ENCODE measurements at places on chromosomes 16 and 17.
A peak's percentile ranks its signal among the peaks of the same experiment; 100 is the strongest.

- no peak for DNase-seq
These were observed 82.6 kb downstream of the HIC1 start for GRCh38 chr17:2137342-2138098.

GRCh38 chr17:61436273-61436672 is 15.9 kb upstream of the TBX4 start:
- DNase-seq: no peak

- DNase-seq: no peak
These were observed 50.8 kb downstream of the TOM1L2 start for GRCh38 chr17:17921192-17922069.

- no peak for DNase-seq
These were observed 8.1 kb downstream of the TMEM97 start for GRCh38 chr17:28327031-28327607.

DNA sequence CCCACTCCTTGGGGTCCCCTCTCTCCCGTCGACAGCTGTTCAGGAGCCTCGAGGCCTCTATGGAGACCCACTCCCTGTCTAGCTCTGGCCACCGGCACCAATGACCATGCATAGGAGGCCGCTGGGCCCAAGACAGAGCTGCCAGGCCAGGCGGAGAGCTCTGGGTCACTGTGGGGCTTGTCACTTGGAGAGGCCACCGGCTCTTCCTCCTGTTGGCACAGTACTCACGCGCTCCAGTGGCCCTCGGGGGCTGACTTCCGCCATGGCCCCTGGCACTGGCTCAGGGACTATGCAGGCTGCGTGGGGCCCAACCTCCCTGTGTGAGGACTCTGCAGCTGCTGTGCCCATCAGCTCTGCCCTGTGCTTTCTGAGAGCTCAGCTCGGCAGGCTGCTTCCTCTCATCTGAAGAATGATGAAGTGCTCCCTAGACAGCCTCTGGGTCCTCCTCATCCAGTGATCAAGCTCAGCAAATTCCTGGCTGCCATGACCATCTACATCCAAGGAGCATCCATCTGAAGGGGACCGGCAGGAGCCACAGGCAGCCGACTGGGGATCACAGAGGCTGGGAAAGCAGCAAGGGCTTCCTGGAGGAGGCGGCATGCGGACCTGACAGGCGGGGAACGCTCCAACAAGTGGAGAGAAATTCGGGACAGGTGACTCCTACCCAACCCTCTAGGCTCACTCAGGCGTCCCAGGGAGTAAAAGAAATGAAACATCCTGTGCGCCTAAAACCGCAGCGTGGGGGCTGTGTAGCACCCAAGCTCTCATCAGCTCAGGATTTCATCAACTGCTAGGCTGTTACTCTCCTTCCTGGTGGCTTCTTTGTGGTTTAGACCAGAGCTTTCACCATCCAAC is 16.8 kb downstream of the GALNS start:
- no peak for DNase-seq

DNA sequence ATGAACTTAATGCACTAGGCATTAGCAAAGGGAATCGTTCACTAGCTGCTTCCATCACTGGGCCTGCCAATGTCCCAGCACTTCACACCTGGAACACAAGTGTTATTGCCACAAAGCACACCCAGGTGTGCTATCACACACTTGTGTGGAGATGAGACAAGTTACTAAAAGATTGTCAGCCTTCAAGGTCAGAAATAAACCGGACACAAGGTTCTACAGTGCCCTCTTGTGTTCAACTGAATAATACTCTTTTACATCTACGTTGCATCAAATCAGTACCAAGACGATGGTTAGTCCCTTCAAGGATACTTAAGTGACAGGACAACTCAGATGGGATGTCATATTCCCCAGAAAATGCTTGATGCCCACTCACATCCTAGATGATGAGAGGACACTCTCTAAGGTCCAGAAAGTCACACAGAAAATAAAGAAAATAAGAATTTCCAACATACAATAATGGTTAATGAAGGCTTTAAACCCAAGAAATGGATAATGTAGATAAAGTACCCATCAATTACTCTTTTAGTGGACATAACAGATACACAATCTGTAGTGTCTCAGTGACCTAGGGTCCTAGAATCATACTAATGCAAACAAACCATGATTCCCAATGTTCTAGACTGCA is 16.4 kb upstream of the GLG1 start:
- DNase-seq: no peak

DNA sequence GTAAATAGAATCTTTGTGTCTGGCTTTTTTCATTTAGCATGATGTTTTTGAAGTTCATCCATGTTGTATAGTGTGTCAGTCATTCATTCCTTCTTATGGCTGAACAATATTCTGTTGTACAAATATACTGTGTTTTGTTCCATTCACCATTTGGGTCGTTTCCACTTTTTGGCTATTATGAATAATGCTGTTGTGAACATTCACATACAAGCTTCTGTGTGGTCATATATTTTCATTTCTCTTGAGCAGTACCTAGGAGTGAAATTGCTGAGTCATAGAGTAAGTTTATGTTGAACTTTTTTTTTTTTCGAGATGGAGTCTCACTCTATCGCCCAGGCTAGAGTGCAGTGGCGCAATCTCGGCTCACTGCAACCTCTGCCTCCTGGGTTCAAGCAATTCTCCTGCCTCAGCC is 32.3 kb upstream of the TAOK1 start:
- no peak for DNase-seq

GRCh38 chr17:76480632-76481031 is 13.2 kb downstream of the AANAT start:
- DNase-seq: no peak

- DNase-seq: no peak
These were observed 73.6 kb upstream of the SMIM36 start for GRCh38 chr17:55584861-55585260.

DNA sequence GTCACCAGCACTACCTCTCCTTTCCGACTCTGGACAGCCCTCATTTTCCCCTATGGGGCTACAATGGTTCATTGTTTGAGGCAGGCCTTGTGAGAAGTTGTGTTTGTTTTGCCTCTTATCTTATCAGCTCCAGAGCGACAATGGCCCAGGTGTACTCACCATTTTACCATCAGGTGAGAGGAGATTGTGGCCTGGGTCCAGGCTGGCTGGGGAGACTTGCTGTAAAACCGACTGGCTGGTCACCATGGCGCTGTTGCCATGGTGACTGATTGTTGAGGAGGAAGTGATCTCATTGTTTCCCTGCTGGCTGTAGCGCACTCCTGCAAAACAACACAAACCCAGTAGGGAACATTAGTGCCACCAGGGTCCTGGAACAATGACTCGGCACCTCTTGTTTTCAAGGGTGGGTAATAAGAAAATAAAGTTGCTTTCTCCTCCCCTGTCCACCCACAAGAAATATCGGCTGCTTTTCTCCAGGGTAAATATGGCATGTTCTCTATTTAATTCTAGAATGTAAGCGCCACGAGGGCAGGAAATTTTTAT is 34.4 kb downstream of the HNF1B start:
- no peak for DNase-seq

DNA sequence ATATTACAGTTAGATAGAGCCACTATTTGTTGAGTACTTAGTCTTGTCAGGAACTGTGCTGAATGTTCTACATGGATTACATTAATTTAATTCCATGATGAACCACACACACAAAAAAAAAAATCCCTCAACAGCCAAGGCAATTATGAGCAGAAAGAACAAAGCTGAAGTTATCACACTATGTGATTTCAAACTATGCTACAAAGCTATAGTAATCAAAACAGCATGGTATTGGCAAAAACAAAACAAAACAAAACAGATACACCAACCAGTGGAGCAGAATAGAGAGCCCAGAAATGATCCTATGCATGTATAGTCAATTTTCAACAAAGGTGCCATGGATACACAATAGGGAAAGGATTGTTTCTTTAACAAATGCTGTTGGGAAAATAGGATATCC is 8.1 kb upstream of the ERCC4 start:
- DNase-seq: no peak

- DNase-seq: peak; percentile 29
These were observed 22.3 kb upstream of the ZFPM1 start for GRCh38 chr16:88430524-88431446.

GRCh38 chr16:68310437-68310773 is 341 bp downstream of the SLC7A6OS start:
- DNase-seq: no peak

DNA sequence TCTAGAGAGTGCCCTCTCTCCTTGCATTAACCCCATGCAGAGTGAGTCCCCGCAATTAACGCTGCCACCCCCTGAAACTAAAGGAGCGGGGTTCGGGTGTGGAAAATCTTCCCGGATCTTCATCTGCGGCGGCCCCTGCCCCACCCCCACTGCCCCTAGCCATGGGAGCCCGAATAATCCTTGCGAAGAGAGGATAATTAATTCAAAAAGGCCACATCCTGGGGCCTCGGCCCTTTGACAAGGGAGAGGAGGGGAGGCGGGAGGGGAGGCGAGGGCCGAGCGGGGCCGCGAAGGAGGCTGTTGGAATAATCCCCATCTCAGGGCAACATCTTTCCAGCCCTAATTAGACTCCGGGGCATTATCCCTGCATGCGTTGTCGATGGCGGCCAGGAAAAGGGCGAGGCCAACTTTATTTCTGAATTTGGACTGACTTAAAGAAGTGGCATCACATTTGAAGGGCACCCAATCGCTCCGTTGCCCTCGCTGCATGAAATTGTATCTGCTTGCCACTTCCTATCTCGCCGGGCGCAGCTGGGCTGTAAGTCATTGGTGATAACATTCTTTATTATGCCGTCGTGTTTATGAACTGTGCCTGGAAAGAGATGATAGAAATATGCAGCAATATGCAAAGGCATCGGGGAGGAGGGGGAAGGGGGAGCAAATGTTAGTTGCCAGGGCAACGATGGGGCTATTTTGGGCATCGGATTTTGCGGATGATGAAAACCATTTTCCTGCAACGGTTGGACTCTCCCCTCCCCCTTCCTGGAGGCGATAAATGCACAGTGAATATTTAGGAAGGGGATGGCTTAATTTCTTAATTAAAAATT is 387.1 kb upstream of the TNRC6C start:
- DNase-seq: no peak

GRCh38 chr17:76674600-76674999 is 31.0 kb upstream of the ST6GALNAC1 start:
- DNase-seq: no peak

- no peak for DNase-seq
These were observed at the start of gene PROCA1 for GRCh38 chr17:28711723-28712031. TSS of gene PROCA1 (minus strand) at chr17:28711888. CDS start at chr17:28711660, 228 bp downstream.

GRCh38 chr16:27322858-27323780 is 9.3 kb downstream of the IL4R start:
- no peak for DNase-seq

DNA sequence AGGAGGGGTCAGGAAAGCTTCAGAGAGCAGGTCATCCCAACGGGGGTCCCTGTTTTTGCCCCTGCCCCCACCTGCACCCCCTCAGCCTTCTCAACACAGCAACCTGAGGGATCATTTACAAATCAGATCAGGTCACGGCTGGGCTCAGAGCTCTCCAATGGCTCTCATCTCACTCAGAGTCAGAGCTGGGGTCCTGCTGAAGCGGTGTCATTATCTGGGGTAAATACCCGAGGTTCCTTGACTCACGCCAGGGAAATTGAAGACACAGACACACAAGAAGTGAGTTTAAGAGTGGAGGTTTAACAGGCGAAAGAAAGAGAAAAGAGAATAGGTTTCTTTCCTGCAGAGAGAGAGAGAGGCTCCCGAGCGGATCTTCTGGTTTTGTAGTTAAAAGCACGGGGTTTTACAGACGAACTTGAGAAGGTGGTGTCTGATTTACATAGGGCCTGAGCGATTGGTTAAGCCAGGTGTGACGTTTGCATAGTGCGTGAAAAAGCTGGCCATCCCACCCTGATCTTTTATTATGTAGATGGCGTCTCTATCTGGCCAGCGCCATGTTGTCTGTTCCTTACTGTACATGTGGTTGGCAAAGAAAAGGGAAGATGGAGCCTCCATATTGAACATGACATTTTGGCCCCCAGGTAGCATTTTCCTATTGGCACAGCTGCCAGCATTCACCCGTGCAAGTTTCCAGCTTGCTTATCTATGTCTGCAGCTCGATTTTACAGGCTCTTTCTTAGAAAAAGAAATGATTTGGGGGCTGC is 51.4 kb downstream of the WSB1 start:
- DNase-seq: no peak

GRCh38 chr17:67425571-67426160 is 48.6 kb downstream of the PITPNC1 start:
- DNase-seq: no peak

- DNase-seq: no peak
These were observed 5.9 kb downstream of the RNF222 start for GRCh38 chr17:8391711-8392110.

Measured in activated effector memory CD4-positive, alpha-beta T cell treated with Interleukin-2 at 50 U/mL for 16 hours (primary cell).